Activated CD8-positive, alpha-beta memory T cell treated with anti-CD3 and anti-CD28 coated beads for 1 hour (primary cell): ENCODE measurements at places on chromosomes 6 and 20.

DNA sequence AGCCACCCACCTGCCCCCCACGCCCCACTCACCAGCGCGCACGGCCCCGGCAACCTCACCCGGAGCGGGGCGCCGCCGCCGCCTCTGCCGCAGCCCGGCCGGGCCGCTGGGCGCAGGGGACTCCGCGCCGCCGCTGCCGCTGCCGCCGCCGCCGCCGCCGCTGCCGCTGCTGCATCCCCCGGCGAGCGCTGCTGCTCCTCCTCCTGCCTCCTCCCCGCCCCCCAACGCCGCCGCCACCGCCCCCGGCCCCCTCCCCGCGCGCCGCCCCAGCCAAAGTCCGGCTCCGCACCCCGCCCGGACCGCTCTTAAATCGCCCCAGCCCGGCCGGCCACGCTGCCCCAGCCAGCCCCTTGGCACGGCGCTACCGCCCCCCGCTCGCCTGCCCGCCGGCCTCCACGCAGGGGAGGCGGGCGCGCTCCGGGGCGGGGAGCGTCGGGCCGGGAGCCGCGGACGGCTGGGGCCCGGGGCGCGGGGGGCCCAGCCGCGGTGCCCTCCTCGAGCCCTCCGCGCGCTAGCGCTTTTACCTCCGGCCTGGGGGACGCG is at the start of gene SULF2:
TSS of gene SULF2 (minus strand) at position 171 of the 543 bp plus-strand sequence. CDS start 28,118 bp downstream, outside the sequence.
- DNase-seq: no peak

DNA sequence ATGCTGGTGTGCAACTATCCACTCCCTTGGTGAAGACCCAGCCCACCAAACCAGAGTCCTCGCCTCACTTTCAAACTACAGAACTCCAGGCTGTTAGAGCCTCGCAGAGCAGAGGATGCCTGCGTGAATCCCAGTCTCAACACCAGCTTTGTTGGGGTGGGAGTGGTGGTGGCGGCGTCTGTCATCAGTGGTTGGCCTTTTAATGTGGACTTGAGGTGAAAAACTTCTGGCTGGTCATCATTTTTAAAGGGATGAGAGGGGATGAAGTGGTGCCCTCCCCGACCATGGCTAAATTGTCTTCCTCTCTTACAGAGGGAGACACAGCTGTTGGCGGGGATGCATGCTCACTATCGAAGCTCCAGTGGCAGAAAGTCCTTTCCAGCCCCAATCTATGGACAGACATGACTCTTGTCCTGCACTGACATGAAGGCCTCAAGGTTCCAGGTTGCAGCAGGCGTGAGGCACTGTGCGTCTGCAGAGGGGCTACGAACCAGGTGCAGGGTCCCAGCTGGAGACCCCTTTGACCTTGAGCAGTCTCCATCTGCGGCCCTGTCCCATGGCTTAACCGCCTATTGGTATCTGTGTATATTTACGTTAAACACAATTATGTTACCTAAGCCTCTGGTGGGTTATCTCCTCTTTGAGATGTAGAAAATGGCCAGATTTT is 54.9 kb downstream of the EZR start:
- DNase-seq: no peak

- DNase-seq: no peak
Observed at GRCh38 chr20:62946918-62947317, 5.6 kb upstream of the SLC17A9 start.

GRCh38 chr20:995170-995569 is 6.9 kb downstream of the RSPO4 start:
- no peak for DNase-seq

DNA sequence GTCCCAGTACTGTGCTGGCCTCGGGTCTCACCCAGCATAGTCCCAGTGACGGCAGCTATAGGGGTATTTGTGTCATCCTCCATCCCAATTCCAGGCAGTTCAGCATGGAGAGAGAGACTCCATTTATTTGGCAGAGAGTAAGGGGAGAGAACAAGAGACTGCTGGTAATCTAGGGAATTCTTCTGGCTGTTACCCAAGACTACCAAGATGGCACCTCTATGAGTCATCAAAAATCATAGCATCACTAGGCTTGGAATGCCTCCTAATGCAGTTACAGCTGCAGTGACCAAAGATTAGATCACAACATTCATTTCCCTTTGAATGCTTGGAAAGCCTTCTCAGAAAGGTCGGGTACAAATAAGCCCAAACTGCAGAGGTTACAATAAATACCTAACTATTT is 660.4 kb upstream of the FLRT3 start:
- no peak for DNase-seq

- DNase-seq: no peak
Observed at GRCh38 chr20:40502576-40502975, 186.5 kb downstream of the MAFB start.

DNA sequence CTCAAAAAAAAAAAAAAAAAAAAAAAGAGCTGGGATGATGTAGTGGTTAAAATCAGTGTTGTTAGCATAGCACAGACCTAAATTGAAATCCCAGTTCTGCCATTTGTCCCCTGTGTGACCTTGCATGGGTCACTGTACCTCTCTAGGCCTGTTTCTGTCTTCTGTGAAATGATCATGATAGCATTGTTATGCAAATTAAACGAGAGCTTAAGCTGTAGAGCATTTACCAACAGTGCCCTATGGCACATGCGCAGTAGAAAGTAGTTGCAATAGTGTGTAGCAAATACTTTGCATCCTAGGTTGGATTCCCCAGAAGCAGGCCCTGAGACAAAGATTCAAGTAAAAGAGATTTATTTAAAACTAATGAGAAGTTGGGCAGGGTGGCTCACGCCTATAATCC is 7.3 kb downstream of the PSORS1C2 start:
- DNase-seq: no peak

GRCh38 chr20:5887386-5887785 is 62.9 kb downstream of the TRMT6 start:
- no peak for DNase-seq

DNA sequence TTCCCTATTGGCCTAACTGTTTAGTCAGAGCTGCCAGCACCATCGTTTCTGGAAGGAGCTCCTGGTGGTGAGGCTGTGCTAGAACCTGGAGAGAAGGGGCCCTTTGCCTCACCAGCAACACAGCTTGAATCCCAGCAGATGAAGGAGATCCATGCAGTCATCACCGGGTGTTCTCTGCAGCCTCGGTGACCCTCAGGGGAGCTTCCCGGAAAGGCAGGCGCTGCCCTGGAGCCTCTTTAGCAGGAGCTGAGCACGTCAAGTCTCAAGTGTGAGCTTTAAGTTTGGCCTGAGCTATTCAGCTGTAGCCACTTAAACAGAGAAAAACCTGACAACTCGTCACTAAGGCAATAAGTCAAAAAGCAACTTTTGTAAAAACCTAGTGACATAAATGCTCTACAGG is 181.2 kb upstream of the FOXQ1 start:
- DNase-seq: no peak

GRCh38 chr6:57432919-57433684 is 115.7 kb downstream of the PRIM2 start:
- DNase-seq: no peak

DNA sequence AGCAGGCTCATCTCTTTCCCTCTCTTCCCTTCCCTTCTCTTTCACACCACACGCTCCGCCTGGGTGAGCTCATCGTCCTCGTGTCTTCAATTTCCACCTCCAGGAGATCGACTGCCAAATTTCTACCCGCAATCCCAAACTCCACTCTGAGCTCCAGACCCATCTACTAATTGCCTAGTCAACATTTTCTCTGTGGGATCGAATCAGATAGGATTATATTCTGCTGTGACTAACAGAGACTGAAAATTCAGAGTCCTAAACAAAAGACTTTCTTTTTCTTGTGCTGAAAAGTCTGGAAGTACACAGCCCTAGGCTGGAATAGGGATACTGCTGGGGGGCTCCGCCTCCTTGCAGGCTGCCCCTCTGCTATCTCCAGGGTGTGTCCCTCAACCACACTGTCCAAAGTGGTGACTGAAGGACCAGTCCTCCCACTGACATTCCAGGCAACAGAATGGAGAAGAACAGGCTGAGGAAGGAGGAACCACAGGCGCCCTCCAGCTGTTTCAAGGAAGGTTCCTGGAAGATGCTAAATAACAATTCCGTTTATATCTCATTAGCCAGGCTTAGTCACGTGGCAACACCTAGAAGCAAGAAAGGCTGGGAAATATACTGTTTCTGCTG is 5.0 kb upstream of the HSPA12B start:
- DNase-seq: no peak

- DNase-seq: no peak
Observed at GRCh38 chr6:129696843-129697242, 13.1 kb downstream of the ARHGAP18 start.

DNA sequence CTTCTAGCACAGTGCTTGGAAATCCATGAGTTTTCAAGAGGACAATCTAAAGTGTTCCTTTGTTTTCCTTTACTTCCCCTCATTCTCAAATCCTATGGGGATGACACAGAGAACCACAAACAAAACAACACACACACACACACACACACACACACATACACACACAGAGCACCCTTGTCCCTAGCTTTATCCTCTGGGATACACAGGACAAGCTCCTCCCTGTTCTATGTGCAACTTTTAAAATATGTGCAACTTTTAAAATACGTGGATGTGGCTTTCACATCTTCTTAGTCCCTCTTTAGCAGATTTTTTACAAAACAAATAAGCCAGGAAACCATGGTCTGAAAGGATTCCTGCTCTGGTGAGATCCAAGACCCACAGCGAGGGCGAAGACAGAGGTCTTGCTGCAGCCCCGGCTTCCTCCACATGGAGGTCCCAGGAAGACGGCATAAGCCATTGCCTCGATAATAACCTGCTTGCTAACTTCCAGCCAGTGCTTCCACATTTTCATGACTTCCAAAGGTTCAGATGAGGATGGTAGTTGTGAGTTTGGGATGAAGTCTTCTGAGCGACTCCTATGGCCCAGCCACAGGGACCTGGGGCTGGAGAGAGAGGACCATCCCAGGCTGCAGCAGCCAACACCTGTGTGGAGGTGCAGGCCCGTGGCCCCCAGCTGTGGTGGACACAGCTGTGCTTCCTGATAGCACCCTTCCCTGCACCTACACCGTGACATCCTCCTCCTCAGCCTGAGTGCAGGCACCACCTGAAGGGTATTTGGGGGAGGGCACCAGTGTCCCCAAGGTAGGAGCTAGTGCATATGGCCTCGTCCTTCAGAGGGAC is 62.8 kb upstream of the CD93 start:
- no peak for DNase-seq

GRCh38 chr6:166647896-166648295 is 20.8 kb upstream of the RPS6KA2 start:
- no peak for DNase-seq

DNA sequence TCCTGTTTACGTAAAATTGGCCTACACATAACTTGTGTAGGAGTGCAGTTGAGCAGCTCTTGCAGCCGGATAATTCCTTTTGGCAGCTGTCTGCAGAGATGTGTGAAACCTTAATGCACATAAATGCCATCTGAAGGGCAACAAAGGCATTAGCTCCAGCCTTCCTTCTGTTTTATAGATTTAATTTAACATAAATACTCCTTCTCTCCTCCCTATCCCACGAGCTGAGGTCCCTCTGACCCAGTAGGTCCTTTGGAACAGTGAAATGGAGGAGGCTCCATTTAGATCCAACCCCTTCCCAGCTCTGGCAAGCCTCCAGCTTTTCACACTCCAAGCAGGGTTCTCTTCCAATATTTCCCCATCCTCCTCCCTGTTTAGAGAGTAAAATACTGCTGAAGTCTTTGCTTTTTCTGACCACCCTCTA is 6.5 kb downstream of the PLEKHG1 start:
- no peak for DNase-seq

DNA sequence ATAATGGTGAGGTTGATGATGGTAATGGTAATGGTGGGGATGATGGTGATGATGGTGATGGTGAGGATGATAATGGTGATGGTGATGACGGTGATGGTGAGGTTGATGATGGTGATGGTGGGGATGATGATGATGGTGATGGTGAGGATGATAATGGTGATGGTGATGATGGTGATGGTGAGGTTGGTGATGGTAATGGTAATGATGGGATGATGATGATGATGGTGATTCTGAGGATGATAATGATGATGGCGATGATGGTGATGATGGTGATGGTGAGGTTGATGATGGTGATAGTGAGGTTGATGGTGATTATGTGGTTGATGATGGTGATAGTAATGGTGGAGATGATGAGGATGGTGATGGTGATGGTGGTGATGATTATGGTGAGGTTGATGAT is 9.7 kb downstream of the BPI start:
- DNase-seq: no peak

DNA sequence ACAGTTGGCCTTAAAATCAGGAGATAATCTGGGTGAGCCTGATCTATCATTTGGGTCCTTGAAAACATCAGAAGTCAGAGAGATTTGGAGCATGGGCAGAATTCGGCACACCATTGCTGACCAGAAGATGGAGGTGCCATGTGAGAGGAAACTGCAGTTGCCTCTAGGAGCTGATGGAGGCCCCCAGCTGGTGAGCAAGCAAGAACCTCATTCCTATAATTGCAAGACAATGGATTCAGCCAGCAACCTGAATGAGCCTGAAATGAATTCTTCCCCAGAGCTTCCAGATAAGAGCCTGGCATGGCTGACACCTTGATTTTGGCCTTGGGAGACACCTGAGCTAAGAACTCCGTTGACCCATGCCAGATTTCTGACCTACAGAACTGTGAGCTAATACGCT is 76.3 kb upstream of the FYN start:
- no peak for DNase-seq

- DNase-seq: no peak
Observed at GRCh38 chr6:158780246-158780884, 38.8 kb downstream of the EZR start.

DNA sequence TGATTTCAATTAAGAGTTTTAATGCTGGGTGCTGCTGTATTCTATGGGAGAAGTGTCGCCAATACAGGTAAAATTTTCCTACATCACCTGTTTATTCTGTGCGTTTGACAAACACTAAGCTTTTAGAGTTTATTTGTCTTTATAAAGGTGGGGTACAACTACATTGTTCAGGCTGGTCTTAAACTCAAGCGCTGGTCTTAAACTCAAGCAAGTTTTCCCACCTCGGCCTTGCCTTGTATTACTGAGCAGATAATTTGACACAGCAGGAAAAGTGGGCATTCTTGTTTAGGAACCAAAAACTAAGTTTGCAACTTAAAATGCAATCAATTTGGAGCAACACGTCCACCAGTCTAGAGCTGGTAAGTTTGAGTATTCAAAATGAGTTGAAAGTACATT is 112.9 kb upstream of the BTN3A2 start:
- no peak for DNase-seq

GRCh38 chr6:161169035-161169434 is 104.8 kb downstream of the AGPAT4 start:
- DNase-seq: no peak

- DNase-seq: no peak
Observed at GRCh38 chr6:88596801-88597200, 366.6 kb downstream of the RNGTT start.

GRCh38 chr6:2155206-2155605 is 90.2 kb downstream of the GMDS start:
- DNase-seq: no peak

DNA sequence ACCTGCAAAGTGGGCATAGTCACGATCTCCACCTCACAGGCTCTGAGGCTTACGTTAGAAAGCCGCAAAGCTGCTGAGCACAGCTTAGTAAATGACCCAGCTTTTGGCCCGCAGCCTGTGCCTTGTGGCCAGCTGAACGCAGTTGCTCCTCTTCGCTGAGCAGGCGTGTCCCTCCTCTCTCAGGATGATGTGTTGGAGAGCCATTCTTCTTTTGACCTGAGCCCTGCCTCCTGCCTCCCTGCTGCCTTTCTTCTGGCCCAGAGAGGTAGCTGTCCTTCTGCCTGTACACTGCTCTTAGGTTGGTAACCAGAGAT is 47.6 kb upstream of the MYL9 start:
- no peak for DNase-seq
